ENCODE measurements at places on chromosomes 6 and 20. TPM values are rescaled to one million over a fixed set of nuclear protein-coding genes. Genes with fewer than 3 reads are reported as not detected.

The VGLL2 gene
- not detected for total RNA-seq

GRCh38 chr6:125868252-125868651 lies 77.5 kb downstream of the NCOA7 start:
- no peaks in the 10 kb centered on the region for H3K36me3 ChIP-seq
- H3K4me3 ChIP-seq: no peak overlapping the region
- H3K27ac ChIP-seq: no peak overlapping the region
- H3K4me1 ChIP-seq: peaks cover 7% of the 10 kb centered on the region

DNA sequence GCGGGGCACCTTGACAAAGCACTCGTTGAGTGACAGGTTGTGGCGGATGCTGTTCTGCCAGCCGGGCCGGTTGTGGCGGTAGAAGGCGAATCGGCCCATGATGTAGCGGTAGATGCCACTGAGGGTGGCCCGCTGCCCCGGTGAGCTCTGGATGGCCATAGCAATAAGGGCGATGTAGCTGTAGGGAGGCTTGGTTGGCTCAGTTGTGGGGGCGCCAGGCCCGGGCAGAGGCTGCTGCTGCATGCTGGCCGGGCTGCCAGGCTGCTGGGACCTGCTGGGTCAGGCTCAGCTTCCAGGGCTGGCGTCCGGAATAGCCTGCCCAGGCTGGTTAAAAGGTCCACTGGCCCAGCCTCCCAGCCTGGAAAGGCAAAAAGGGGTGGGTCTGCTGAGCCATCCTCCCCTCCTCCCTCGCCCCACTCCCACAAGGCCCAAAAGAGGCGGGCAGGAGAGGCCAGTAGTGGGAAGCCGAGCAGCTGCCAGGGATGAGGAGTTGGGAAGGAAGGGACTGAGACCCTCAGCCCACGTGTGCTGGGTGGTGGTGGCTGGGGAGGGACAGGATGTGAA lies at the start of gene FOXS1:
TSS of gene FOXS1 (minus strand) at position 305 of the 564 bp plus-strand sequence. CDS start at position 243, 62 bp downstream.
- H3K27ac ChIP-seq: peak within 1 kb of the TSS; percentile 36
- no peak for DNase-seq
- H3K4me1 ChIP-seq: peaks cover 4% of the 10 kb centered on the region

DNA sequence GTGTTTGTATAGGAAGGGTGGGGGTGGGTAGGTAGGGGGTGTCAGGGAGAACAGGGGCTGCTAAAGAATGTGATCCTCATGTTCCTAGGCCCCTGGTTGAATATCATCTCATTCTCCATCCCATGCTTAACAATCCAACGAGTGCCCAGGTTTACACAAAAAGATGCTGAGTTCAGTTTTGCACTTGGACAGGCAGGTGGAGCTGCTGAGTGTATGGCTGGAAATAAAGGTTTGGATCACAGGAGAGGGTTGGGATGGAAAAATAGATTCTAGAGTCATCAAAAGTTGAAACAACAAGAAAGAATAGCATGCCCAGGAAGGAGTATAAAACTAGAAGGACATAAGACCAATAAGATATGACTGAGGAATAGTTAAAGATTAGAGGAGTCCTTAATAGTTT lies 14.2 kb downstream of the CHD6 start:
- H3K4me3 ChIP-seq: no peak overlapping the region
- H3K4me1 ChIP-seq: no peaks in the 10 kb centered on the region
- no peak overlapping the region for H3K27ac ChIP-seq
- no peaks in the 10 kb centered on the region for H3K27me3 ChIP-seq
- H3K36me3 ChIP-seq: no peaks in the 10 kb centered on the region

- no peak for DNase-seq
- no peak overlapping the region for H3K4me3 ChIP-seq
- H3K4me1 ChIP-seq: no peaks in the 10 kb centered on the region
- H3K27ac ChIP-seq: no peak overlapping the region
Measured at GRCh38 chr20:33881989-33882388, 70.8 kb downstream of the CHMP4B start.

GRCh38 chr6:80872951-80873308 lies 766.5 kb downstream of the BCKDHB start:
- no peak for DNase-seq
- H3K4me3 ChIP-seq: no peak overlapping the region
- H3K36me3 ChIP-seq: no peaks in the 10 kb centered on the region
- H3K4me1 ChIP-seq: no peaks in the 10 kb centered on the region
- no peak overlapping the region for H3K27ac ChIP-seq
- H3K27me3 ChIP-seq: no peaks in the 10 kb centered on the region

The GRM1 gene
- 0.09 TPM for total RNA-seq

The SAPCD1 gene
- total RNA-seq: 2.6 TPM

DNA sequence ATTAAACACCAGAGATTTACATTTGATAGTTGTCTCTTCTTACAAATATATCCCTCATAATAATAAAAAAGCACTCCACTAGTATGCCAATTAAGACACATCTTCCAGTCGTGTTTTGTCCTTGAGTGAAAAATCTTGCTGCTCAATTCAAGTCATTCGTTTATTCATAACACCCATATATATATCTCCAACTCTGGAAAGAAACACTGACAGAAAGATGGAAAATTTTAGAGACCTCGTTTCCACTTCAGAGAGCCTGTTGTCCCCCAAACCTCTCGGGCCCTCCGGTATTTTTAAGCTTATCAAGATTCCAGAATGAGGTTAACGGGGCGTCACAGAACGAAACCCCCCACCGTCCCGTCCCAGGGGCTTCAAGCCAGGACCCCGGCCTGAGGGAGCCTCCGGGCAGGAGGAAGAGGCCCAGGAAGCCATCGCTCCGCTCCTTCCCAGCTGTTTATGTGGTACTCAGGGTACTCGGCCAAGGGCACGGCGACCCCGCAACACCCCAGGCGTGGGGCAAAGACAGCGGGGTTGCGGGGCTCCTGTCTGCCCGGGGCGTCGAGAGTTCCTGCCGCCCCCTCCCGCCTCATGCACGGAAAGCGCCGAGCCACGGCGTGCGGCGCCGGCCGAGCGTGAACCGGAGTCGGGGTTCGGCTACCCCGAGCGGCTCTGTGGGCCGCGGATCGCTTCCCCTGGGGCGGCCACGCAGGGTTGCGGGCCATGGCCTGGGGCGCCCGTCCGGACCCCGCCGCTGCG lies 623 bp upstream of the SNX9 start:
- H3K4me3 ChIP-seq: peak overlapping the region; percentile 54
- peak overlapping the region; percentile 82 for H3K27ac ChIP-seq
- no peaks in the 10 kb centered on the region for H3K36me3 ChIP-seq

DNA sequence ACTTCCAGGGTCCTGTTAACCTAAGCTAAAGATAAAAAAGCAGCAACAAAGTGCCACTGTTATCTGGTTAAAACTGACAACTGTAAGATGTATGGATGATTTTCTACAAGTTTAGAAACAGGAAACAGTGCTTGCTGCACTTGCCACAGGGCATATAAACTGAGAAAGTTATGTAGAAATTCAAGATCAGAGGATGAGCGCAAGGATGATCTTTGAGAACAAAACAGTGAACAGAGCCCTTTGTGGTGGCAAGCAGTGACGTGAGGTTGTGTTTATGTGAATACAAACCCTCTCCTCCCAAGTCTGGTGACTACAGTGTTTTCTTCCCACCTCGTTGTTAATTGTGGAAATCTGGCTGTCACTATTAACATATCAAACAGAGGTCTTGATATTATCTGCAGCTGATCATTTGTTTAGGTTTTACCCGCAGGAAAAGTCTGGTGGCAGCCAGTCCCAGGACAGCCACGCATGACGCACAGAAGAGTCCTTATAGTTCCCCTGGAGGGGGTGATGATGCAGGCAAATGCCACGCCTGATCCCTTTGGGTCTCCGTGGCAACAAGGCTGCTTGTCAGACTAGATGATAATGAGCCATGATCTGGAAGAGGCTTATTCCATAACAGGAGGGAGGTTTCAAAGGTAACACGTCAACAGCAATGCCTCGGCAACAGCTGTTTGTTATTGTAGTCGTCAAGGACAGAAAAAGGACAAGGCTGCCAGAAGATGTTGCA lies 43.1 kb upstream of the TNFAIP3 start:
- no peak for DNase-seq
- peaks cover 33% of the 10 kb centered on the region for H3K4me1 ChIP-seq
- H3K27me3 ChIP-seq: no peaks in the 10 kb centered on the region
- H3K36me3 ChIP-seq: no peaks in the 10 kb centered on the region

- H3K4me3 ChIP-seq: no peak overlapping the region
- H3K4me1 ChIP-seq: peaks cover 13% of the 10 kb centered on the region
Measured at GRCh38 chr20:42484790-42485375, 704.8 kb downstream of the PTPRT start.

The ADGRG6 gene
- total RNA-seq: 47.6 TPM

The FOXS1 gene
- 3.3 TPM for total RNA-seq

DNA sequence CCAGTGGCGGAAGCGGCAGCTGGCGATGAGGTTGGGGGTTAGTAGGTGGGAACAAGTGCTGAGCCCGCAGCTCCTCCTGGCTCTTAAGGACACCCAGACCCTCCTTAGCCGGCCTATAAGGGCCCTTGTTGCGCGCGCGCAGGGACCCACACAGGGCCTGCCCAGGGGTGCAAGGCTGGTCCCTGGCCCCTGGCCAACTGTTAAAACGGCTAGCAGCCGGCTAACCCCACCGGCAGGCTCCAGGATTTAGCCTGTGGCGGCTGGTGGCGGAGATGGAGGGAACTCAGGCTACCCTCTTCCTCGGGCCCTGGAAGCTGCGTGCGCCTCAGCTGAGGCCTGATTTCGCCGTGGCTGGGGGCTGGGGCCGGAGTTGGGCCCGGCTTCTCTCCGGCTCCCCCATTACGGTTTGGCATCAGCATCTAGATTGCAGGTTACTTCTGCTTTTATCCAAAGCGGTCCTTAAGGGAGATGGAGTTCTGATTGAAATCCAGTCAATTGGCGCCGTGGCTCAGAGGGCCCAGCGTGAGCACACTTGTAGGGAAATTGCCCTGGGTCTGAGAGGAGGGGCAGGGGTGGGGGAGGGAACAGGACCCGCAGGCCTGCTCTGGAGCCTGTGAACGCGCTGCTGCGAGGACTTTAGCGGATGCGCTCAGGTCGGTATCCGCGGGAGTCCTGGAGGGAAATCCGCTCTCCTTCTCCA lies 36.9 kb upstream of the CCDC167 start:
- no peak overlapping the region for H3K27ac ChIP-seq
- H3K4me1 ChIP-seq: peaks cover 12% of the 10 kb centered on the region
- H3K36me3 ChIP-seq: no peaks in the 10 kb centered on the region
- no peak for DNase-seq
- H3K4me3 ChIP-seq: peak overlapping the region; percentile 10

DNA sequence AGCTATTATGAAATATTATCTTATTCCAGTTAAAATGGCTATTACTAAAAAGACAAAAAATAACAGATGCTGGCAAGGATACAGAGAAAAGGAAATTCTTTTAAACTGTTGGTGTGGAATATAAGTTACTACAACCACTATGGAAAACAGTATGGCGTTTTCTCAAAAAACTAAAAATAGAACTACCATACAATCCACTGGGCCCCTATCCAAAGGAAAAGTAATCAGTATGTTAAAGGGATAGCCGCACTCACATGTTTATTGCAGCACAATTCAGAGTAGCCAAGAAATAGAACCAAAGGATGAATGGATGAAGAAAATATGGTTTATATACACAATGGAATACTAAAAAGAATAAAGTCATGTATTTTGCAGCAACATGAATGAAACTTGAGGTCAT lies 303.8 kb upstream of the ECI2 start:
- no peaks in the 10 kb centered on the region for H3K36me3 ChIP-seq
- no peak for DNase-seq
- H3K27me3 ChIP-seq: no peaks in the 10 kb centered on the region

The TMC2 gene
- 0.43 TPM for total RNA-seq

GRCh38 chr6:169669147-169669546 lies 32.7 kb downstream of the WDR27 start:
- H3K4me3 ChIP-seq: no peak overlapping the region
- no peaks in the 10 kb centered on the region for H3K27me3 ChIP-seq
- peaks cover 19% of the 10 kb centered on the region for H3K36me3 ChIP-seq
- peaks cover 5% of the 10 kb centered on the region for H3K4me1 ChIP-seq
- DNase-seq: no peak
